ENCODE measurements at places on chromosomes 3 and 15. TPM values are rescaled to one million over a fixed set of nuclear protein-coding genes. Genes with fewer than 3 reads are reported as not detected.

- no peak for DNase-seq
Measured at GRCh38 chr3:64796607-64797399, 109.0 kb upstream of the ADAMTS9 start.

DNA sequence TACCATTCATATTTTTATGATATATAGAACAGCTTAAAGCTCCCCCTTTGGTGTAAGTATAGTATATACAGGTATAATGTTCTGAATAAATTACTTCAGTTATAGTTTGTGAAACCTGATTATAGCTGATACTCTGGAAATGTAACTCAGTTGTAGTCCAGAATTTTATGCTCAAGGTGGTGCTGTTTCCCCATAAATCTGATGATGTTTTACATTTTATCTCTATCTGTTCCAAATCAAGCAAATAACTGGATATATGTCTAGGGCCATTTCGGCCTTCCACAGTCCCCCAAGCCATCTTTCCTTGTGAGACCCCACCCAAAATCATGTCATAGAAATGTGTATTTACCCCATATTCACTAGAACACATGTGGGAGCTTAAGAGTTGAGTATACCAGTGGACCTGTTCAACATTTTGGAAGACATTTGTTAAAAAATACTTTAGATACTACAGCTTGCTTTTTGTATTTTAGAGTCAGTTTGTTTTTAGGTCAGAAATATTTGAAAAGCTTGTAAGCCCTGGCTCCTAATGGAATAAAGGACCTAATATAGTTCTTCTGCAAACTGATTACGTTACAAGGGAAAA, 107.1 kb downstream of the ATG7 start:
- peak; percentile 72 for DNase-seq

DNA sequence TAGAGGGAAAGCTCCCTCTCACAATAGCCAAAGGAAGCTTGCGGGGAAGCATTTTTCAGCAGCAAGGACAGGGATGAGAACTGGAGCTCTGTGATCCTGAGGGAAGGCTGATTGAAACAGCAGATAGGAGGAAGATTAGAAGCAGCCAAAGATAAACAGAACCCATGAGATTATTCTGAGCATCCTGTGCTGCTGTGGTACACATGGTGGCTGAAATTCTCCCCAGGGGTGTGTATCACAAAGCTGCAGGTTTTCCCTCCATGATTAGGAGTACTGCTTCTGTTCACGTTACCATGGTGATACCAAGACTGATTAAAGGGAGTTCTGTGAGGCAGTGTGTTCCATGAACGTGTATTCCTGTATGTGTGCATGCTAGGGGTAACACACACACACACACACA, 30.3 kb upstream of the PSMD6 start:
- DNase-seq = no peak

- no peak for DNase-seq
Measured at GRCh38 chr3:111858642-111859041, 423 bp upstream of the PHLDB2 start.

DNA sequence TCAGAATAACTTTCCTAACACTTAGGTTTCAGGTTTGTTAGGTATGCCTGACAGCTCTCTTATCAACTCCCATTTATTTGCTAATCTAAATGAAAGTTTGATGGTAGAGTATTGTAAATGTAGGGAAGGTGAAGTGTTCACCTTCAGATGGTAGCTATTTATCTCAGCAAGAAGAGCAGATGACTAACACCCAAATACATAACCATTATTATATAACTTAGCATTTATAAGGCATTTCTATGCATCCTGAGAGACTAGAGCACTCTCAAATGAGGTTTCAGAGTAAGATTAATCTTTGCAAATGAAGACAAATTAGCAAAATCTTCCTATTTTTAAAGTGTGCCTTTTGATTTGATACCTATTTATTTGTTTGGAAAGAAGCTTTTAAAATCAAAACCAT, 143.8 kb downstream of the IGF1R start:
- no peak for DNase-seq

DNA sequence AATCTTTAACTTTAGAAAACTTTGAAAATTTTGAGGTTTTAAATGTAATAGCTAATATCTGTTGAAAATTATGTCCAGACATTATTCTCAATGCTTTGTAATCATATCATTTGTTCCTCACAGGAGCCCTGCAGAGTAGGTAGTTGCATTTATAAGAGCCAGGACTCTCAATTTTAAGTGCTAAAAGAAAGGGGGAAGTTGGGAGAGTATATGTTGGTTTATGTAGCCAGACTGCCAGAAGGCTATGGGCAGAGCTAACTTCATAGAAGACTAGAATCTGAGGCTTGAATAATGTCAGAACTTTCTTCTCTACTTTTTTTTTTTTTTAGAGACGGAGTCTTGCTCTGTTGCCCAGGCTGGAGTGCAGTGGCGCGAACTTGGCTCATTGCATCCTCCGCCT, 9.1 kb downstream of the VPS8 start:
- DNase-seq = no peak

DNA sequence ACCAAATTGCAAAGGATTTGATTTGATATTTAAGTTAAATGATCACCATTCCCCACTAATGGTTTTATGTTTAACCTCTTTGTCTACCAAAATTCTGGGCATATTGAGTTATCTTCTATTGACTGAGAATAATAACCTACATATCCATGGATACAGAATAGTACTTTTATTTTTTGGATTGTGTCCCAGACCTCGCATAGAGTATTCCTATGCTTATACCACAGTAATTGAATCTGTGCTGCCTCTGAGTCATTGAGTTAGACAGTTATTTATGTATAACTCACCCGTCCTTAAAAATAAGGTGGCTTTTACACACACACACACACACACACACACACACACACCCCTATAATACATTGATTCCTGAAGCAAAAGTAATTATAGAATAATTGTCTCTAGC, 690.1 kb upstream of the BCHE start:
- peak; percentile 15 for DNase-seq

The PARP6 gene
- 56.4 TPM for polyA plus RNA-seq

- no peak for DNase-seq
Measured at GRCh38 chr3:43138488-43139231, 32.8 kb upstream of the POMGNT2 start.

The NEK11 gene
- polyA plus RNA-seq = 6.2 TPM

The SLC28A1 gene
- polyA plus RNA-seq = 0.32 TPM

GRCh38 chr3:17742102-17742879, at the start of gene TBC1D5:
Gene TBC1D5 (minus strand): TSS chr3:17742631. CDS start chr3:17508570, 234,061 bp downstream.
- peak; percentile 99 for DNase-seq

The LRRC31 gene
- not detected for polyA plus RNA-seq

DNA sequence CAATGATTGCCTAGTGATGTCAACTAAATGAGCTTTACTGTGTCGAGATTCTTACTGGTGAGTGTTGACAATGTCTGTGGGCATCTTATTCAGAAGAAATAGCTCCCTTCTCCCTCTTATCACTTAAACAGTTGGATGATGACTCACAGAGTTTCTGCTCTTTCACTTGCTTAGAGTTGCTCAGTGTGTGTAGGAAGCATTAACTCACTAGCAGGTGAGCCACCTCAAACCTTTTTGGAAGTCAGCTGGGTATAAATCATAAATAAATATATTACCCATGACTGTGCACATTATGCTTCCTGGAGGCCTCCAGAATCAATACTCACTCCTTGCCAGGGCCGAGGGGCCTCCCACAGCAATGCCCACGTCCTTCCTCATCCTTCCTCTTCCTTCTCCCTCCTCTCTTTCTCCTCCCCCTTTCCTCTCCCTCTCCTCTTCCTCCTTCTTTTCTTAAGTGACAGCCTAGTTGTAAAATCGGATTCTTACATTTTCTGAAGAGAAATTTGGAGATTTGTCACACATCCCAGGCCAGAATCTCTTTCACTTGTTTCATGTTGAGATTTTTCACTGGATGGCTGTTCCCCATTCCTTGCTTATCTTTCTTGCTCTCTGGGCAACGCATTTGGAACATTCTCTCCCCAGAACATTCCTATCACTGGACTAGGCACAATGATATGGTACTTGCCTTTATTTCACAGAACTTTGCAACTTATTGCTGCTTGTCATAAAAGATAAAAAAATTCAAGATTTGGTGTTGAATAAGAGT, 17.5 kb downstream of the SHC4 start:
- DNase-seq = no peak

- no peak for DNase-seq
Measured at GRCh38 chr15:101049282-101049681, 130.1 kb downstream of the LRRK1 start.

DNA sequence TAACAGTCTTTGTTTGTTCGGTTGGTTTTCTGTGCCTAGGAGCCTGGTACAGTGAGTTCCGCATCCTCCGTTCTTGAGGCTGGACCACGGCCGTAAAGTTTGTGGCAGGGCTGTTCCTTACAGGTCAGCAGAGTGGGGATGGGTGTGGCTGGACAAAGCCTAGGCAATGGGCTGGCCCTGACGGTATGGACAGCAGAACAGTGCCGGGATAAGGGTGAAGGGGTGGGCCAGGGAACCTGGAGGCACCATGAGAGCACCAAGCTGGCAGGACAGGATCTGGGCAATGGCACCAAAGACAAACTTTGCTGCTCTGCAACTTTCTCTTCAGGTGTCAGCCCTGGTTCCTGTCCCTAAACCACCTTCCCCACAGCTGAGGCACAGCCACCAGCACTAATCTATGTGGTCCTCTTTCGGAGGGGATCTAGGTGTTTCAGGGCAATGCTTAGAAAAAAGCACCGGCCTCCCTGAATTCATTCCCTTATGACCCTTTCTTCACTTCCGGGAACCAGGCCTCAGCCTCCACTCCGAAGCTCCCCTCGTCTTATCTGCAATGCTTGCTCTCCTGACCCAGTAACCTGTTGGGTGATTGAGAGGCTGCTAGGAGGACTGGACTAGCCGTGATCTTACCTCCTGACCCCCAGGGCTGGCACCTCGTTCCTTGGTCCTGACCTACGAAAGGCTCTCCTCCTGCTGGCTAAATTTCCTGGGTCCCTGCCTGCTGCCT, 54.4 kb downstream of the KLHL6 start:
- no peak for DNase-seq

GRCh38 chr3:13235079-13235478, 161.8 kb upstream of the IQSEC1 start:
- no peak for DNase-seq

The VIPR1 gene
- 2.8 TPM for polyA plus RNA-seq

DNA sequence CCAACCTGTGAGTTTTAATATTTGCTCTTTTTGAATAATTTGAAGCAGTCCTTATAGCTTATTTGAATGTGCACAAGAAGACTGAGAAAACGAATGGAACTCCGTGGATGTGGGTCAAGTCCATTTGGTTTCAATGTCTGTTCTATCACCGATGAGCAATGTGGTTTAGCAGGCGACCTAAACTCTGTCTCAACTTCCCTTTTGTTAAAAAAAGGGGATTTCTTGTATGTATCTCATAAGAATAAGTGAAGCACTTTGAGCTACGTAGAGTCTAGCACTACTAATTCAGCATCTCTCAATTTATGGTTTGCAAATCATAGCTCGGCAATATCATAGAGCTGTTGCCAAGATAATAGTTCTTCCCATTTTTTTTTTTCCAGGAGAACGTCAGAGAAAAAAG, 4.6 kb upstream of the SKIL start:
- DNase-seq = no peak

The FBXO40 gene
- 2.6 TPM for polyA plus RNA-seq

DNA sequence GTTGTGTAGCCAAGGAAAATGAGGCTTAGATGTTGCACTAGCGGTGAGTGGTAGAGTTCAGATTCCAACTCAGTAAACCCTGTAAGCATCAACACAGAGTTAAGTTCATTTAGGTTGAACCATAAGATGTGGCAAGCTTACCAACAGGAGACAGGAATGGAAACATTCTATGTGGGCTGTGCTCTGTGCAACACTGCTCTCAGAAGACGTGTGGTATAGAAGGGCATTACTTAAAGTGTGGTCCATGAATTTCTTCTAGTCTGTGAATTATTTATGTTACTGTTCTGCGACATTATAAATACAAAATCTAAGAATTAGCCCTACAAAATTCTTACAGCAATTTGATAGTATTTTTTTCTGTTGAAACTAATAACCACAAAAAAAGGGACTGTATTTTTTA, 213.3 kb downstream of the GRM7 start:
- DNase-seq = no peak

The PLCB2 gene
- 7.9 TPM for polyA plus RNA-seq

GRCh38 chr3:124768812-124769211, 38.6 kb downstream of the UMPS start:
- DNase-seq = no peak
